ENCODE measurements at places on chromosomes 4 and X. TPM values are rescaled to one million over a fixed set of nuclear protein-coding genes. Genes with fewer than 3 reads are reported as not detected.

- no peak for DNase-seq
These were observed 11.3 kb downstream of the LAMP2 start for GRCh38 chrX:120457766-120458180.

The PPEF2 gene
- 0.08 TPM for polyA plus RNA-seq

DNA sequence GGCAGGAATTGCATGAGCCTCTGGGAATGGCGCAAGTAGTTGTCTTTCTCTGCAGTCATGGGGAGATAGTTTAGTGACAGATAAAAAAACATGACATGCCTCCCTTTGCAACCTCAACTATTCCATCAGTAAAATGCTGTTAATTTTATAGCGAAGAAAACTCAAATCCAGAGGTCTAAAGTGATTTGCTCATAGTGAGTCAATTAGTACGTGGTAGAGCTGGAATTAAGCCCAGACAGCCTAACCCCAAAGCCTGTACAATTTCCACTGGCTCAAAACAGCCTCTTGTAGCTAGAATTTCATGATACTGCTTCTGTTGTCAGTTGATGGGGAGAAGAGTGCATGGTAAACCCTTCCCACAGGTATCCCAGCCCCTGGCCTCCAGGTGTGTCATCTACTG is 81.3 kb upstream of the TRPC5 start:
- DNase-seq, result no peak

- no peak for DNase-seq
These were observed 105.5 kb upstream of the SPOCK3 start for GRCh38 chr4:167339781-167340180.

The ADGRA3 gene
- polyA plus RNA-seq, result 65.9 TPM

The TRIM60 gene
- not detected for polyA plus RNA-seq

The PPP1R2C gene
- not detected for polyA plus RNA-seq

- no peak for DNase-seq
These were observed 90.5 kb upstream of the RAPGEF2 start for GRCh38 chr4:159012381-159012780.

The NPNT gene
- polyA plus RNA-seq, result 56.9 TPM

The GPR173 gene
- polyA plus RNA-seq, result 14.7 TPM

DNA sequence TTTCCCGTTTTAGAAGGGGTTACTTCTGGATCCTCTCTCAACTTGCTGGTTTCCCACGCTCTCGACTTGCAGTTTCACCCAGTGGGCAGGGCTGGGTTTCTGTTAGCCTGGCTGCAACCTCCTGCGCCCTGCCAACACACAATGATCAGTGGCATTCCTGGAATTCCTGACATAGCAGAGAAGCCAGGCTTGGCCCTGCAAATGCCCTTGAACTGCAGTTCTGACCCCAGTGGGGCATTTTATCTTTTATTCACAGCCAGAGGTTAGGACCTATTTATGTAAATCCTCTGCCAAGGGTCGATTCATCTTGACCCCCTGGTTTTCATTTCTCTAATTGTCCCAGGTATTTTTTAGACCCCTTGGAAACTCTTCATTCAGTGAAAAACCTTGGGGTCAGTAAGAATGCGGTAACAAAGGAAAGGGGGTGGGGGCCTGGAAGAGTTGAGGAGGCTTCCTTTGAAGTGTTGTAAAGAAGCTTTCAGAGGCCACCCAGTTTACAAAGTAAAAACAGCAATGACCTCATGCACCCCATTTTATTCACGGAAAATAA is 217.6 kb downstream of the ZNF674 start:
- DNase-seq, result peak; percentile 39

GRCh38 chr4:7395645-7396044 is 39.1 kb downstream of the PSAPL1 start:
- DNase-seq, result no peak

DNA sequence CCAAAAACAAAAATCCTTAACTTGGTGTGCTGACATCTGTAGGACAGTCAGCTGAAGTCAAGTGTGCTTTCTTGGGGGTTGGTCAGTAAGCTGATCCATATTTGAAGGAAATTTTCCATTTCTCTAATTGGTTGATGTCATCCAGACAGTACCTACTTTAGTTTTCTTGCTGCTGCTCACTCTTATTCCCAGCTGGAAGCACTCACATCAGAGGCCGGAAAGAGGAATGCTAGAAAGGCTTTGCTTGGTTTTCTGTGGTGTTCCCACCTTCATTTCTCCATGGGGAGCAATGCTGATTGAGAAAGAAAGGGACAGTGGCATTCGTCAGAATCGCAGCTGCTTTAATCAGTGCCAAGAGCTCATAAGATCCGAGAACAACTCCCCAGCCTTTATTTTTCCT is 227.0 kb downstream of the C4orf33 start:
- no peak for DNase-seq

The GAGE12J gene
- polyA plus RNA-seq, result not detected

- DNase-seq, result no peak
These were observed 62.5 kb downstream of the ASB9 start for GRCh38 chrX:15207384-15207783.

DNA sequence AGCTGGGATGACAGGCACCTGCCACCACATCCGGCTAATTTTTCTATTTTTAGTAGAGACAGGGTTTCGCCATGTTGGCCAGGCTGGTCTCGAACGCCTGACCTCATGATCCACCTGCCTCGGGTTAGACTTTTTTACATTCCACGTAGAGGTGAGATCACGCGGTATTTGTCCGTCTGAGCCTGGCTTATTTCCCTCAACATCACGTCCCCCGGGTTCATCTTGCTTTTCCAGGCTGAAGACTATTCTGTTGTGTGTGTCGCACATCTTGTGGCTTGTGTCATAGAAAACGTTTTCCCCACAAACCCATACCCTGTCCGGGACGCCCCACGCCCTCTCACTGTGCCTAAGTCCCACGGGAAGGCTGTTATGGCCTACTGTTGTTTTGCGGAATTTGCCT is 185.3 kb downstream of the CRLF2 start:
- DNase-seq, result no peak

DNA sequence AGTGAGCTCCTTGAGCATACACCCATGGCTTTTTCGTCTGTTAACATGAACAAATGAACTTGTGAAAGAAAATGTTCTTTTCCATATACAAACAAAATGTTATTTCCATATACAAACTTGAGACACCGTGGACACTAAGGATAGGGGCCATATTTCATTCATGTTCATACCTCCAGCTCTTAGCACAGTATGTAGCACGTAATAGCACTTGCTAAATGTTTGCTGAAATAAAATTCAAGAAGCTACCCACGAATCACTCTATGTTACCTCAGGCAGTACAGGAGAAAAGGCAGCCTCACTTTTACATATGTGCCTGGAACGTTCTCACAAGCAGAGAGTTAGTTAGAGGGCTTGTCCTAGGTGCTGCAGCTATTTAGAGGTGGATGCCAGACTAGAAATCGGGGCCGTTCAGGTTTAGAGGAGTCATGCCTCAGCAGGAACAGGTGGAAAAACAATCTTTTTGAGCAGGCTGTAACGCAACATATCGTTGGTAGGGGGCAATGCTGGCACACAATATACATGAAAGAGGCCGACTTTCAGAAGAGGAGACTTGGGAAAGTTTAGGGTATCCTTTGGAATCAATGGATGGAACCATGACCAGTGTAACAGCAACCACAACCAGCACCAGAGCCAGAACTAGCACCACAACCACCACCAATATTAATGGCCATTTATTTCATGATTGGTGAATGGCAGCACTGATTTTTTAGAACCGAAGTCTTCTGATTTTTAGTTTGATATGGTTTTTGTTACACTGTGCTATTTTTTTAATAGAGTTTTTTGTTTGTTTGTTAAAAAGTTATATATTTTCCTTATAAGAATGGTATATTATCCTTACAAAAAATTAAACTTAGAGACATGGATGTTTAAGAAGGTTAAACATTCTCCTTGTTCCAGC is 14.8 kb upstream of the PAQR3 start:
- no peak for DNase-seq

The DUX4 gene
- 0.43 TPM for polyA plus RNA-seq

DNA sequence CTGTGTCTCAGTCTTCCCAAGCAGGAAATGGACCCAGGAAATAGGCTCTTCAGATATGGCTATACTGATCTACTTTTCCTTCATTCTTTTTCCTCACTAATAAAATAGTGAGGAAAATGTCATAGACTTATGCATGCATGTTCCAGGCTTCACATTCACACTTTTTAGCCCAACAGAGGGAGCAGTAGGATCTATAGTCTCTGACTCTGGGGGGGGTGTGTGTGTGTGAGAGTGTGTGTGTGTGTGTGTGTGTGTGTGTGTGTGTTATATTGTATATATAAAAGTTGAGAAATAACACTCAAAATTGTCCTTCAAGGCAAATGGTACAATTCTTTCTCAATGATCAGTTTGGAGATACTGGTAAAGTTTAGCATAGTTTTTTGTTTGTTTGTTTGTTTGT is 297.2 kb upstream of the GALNT7 start:
- DNase-seq, result no peak

The NEXMIF gene
- 0.30 TPM for polyA plus RNA-seq

- DNase-seq, result no peak
These were observed 451.5 kb downstream of the UBE2NL start for GRCh38 chrX:144335402-144335801.

DNA sequence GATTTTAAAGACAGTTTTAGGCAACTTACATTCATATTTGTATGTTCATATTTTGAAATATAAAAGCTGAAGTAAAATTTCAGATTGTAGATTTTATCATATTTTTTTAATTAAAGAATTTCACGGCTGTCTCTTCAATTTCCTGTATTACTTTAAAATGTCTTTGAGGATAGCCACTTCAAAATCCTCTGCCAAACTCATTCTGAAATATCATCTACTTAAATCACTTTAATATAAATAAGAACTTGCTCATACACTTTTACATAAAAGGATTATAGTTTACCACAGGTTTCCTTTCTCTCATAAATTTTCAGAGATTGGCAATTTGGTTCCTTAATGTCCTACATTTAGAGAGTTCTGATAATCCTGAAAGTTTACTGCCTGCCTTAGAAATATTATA is 478.2 kb downstream of the ADGRL3 start:
- DNase-seq, result no peak

The PAGE5 gene
- not detected for polyA plus RNA-seq

The DRP2 gene
- 1.9 TPM for polyA plus RNA-seq

- no peak for DNase-seq
These were observed 15.5 kb upstream of the CYLC1 start for GRCh38 chrX:83845397-83845796.

GRCh38 chr4:175034986-175035705 is 117.0 kb downstream of the ADAM29 start:
- no peak for DNase-seq

DNA sequence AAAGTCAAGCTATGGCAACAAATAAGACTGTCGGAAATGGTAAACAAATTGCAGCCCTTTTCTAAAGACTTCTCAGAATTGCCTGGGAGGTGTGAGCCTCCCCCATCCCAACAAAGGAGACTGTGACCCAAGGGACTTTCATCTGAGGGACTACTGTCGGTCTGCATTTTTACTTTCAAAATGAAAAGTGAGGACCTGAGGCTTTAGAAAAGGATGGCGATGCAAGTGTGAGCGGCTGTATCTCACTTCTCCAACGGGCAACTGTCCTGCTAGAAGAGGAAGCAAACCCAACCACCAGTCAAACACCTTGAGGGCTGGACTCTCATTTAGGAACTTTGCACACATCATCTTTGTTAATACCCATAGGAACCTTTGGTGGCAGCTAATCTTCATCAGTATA is 62.6 kb upstream of the CLNK start:
- no peak for DNase-seq

The PPBP gene
- polyA plus RNA-seq, result 28.3 TPM

GRCh38 chr4:176387571-176387970 is 67.8 kb downstream of the SPCS3 start:
- no peak for DNase-seq

The PDE6B gene
- polyA plus RNA-seq, result 18.9 TPM

- no peak for DNase-seq
These were observed 1.9 kb downstream of the NPNT start for GRCh38 chr4:105896984-105897775.

The USP26 gene
- 0.04 TPM for polyA plus RNA-seq

The ERAS gene
- 0.52 TPM for polyA plus RNA-seq

Measured in left lung (tissue), 14 donors.